ENCODE measurements at places on chromosomes 3 and 15.
A peak's percentile ranks its signal among the peaks of the same experiment; 100 is the strongest.

DNA sequence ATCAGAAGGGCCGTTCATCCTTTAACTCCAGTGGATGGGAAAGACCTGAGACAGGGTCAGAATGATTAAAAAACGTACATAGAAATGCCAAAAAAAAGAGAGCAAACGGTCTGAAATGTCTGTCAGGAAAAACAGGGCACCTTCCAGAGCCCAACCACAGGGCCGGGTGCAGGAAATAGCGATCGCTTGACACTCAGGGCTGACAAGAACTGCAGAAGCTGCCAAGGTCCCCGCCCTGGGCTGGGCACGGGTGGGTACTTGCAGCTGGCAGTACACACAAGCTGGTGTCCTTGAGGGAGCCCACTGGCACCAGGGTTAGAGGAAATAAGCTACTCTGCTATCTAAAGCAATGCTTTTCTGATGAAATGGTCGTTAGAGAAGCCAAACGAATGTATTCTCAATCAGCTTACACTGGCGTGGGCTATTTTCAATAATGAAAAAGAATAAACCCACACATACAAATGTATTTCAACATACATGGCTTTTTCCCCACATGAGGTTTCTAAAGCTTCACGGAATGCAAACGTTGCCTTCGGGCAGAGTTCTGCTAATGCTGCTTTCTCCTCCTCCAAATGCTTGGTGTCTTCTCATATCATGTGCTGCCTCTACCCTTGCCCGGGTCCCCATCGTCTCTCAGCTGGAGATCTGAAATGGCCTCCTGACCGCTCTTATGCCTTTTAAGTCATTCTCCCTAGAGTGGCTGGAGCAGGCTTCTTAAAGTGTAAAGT is 15.6 kb downstream of the FRMD4B start:
- DNase-seq: no peak

DNA sequence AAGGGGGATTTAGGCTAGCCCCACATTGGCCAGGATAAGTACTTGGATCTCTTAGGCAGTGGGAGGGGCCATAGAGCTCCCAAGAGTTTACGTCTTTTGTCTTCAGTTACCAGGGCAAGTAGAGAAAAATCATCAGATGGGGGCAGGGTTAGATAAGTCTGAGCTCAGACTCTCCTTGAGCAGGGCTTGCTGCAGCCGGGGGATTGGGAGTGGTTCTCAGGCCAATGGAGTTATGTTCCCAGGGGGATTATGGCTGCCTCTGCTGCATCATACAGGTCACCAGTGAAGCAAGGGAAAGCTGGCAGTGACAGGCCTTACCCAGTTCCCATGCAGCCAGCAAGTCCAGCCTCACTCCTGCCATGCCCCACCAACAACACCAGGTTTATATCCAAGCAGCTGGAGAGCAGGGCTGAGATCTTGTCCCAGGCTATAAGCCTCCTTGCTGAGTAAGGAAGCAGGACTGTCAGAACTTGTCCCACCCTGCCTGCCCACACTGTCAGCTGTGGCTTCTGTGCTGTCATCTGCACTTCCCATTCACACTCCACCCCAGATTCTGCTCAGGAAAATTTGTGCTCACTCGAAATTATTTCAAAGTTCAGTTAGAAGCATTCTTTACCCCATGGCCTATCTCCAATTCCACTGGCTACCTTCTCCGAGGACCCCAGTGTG is 215.3 kb downstream of the FAM43A start:
- DNase-seq: no peak

DNA sequence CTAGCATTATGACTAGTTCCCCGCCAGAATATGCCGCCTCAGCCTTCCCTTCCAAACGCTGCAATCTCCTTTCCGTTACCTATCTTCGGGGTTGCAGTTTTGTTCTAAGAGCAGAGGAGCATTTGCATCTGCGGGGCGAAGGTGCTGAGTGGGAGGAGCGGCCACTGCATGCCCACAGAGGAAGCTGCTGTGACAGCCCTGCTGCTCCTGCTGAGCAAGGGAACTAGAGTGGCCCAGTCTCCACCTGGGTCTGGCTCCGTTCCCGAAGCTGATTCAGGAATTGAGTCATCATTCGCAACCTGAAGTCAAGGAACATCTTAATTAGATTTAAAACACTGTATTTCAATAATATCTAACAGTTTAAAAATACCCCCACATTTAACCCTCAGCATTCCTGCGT is 98.2 kb upstream of the TJP1 start:
- no peak for DNase-seq

DNA sequence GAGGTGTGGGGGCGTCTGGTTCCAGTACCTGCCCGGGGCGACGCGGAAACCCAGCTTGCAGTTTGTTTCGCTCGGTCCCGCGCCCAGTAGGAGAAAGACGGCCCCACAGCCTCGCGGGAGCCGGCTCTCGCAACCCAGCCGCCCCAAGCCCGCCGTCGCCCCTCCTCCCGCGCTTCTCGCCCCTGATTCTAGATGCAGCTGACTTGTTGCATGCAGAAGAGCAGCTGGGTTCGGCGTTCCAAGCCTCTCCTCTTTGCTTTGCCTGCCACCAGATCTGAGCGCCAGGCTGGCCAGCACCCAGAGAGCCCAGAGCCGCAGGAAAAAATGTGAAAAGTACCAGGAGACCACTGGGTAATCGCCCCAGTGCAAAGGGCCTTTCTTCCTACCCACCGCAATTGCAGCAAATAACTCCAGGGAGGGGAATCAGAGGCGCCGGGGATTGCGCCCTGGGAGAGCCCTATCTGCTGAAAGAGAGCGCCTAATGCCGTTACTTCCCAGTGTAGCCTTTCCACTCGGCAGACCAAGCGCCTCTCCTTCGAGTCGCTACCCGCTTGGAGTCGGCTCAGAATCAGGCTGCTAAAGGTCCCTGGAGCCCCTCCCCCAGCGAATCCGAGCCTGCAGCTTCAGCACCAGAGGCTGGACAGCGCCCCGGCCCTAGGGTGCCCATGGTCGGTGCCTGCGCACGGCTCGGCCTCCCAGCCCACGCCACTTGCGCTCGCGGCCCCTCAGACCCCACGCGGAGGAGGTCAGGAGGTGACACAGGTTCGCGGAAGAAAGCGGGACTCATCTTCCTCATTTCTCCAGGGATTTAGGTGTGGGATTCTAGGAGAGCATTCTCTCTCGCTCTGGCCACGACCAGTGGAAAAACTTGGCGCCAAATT is 15.7 kb upstream of the AEN start:
- DNase-seq: peak; percentile 47

DNA sequence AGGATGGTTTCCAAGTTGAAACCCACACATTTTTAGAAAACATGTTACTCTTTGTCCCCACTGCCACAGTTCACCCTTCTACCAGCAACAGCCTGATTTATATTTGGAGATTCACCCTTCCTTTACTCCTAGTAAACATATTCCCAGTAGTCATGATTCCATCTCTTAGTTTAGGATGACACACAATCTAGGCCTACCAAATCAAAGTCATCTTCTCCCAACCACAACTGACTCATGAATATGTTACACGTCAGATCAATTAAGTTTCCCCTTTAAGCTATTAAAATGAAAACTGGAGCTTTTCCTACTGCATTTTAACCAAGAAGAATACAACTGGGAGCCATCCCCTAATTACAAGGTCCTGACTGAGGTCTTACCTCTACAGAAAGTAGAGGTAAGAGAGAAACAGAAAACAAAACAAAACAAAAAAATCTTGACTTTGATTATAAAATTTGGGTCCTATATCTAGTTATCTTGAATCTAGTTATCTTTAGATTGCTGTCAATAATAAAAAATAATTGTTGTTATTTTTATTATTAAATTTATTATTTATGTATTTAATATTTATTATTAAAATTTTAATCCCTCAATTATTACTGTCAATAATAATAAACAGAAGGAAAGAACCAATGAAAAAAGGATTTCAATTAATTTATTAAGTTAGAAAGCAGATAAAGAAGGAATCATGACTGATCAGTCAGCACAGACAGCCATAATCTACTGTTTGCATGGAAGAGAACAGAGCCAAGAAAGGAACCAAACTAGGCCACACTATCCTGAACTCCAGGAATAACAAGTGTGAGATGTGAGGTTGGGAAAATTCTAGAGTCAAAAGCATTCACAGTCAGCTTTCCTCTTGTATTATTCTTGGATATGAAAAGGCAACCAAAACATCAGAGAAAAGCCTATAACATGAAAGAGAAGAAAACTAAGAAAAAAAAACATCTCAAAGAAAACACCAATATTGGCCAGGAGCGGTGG is 12.5 kb downstream of the DPH6 start:
- no peak for DNase-seq

DNA sequence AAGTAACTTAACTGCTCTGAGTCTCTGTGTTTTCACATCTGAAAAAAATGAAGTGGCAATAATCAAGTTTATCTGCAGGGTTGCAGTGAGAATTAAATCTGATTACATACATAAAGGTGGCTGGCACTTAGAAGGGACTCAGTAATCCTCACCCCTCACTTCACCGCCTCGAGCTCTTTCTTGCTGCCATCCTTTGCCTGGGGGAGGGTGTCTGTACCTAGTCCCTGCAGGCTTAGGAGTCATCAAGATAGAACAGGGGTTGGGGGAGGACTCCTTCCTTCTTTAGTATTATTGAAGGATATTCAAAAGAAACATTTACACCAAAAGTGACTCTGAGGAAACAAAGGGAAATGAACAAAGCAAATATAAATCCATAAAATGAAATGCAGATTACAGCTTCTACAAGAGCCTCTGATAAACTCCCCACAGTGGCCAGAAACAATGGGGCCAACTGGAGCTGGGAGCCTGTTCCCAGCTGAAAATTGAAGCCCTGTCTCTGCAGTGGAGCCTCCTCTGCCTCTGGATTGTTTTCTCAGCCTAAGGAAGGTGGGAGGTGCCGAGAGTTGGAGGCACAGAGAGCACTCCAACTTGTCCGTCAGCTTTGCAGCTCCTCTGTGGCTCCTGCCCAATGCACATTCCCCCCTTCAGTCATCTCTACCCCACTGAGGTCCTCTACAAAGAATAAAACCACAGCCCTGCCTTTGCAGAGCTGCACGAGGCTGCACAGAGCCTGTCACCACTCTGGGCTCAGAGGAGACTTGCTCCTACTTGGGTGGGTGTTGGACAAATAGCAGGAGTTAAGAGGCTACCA is 41.8 kb downstream of the CRYGS start:
- DNase-seq: peak; percentile 27

DNA sequence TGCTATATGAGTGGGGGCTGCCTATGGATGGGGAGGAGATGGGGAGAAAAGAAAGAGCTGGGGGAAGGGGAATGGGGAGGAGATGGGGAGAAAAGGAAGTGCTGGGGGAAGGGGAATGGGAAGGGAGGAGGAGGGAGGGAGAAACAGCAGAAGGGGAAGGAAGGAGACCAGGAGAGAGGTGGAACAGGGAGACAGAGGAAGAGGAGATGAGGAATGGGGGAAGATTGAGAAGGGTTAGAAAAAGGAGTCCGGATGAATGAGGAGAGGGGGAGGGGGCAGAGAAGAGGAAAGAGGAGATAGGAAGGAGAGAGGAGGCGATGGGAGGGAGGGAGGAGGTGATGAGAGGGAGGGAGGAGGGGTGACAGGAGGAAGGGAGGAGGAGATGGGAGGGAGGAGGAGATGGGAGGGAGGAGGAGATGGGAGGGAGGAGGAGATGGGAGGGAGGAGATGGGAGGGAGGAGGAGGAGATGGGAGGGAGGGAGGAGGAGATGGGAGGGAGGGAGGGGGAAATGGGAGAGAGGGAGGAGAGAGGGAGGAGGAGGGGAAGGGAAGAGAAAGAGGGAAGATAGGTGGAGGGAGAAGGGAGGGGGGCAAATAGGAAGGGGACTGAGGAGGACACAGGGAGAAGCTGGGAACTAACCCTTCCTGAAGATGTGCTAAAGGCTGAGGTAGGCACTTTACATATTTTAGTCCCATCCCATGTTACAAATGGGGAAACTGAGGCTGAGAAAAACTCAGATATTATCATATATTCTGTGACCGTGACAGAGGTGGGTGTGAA is 6.6 kb upstream of the BCL2L10 start:
- DNase-seq: no peak

GRCh38 chr3:25540273-25540672 is 112.2 kb downstream of the RARB start:
- no peak for DNase-seq

DNA sequence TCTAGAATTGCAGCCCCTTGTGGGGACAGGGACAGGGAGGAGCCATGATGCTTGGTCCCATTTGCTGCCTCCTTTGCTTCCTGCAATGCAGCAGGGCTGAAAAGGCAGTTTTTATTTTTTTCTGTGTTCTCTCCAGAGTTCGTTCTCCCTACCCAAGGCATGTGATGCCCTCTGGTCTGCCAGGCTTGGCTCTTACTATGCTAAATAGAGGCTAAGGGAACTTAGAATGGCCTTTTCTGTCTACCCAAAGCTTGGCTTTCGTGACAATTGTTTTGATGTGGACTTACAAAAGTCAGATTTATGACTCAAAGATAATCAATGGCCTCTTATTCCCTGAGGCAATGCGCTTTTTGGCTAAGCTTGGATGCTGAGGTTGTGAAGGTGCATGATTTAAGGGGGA is 293.3 kb upstream of the TBL1XR1 start:
- no peak for DNase-seq

DNA sequence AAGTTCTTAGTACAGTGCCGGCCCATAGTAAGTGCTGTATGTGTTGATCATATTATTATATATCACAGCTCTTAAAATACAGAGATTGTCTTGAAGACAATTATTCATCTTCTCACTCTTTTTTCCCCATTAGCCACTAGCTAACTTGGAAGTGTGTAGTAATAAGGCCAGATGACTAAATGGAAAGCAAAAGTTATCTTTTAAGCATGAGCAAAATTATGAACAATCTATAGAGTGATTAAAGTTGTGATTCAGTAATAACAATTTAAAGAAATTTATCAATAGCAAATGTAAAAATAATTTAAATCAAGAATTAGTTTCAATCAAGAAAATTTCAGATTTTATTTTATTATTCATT is 630.9 kb upstream of the TBL1XR1 start:
- no peak for DNase-seq
